Activated T-cell treated with anti-CD3 and anti-CD28 coated beads, Interleukin-2, amount 50 U/mL, for 24 hours (primary cell): ENCODE measurements at places on chromosomes 11 and 22.

DNA sequence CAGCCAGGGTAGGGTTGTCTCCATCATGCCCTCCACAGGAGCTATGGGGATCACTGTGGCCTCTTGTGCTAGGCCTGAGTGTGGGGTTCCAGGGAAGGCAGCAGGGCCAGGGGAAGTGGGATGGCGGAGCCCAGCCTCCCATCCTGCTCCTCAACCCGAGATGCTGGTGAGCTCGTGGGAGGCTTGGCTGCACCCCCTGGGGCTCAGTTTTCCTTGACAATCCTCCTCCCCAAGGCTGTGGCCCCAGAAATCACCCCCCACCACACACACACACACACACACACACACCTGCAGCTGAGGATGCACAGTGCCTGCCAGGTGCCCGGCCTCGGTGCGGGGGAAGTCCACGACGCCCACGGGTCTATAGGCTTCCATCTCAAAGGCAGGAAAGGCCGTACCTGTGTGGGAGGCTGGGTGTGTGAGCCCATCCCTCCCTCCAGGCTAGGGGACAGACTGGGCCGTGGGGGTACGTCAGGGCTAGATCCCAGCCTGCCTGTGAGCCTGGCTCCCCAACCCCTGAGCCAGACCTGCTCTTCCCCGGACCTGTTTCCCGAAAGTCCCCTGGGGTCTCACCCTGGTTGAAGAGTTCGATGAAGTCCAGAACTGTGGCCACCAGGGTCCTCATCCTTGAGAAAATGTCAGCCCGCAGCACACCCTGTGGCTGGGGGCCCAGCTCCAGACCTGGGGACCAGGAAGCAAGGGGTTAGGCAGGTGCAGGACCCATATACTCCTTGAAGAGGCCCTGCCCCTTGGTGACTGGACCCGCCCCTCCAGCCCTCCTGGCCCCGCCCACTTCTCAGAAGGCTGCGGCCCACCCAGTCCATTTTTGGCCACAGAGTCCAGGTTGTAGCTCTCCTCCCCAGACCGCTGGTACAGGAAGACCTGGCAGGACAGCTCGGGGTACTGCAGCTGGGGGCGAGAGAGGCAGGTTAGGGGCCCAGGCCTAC is 5.2 kb upstream of the TBX10 start:
- no peak overlapping the region for H3K4me3 ChIP-seq
- no peaks in the 10 kb centered on the region for H3K36me3 ChIP-seq
- no peak overlapping the region for H3K27ac ChIP-seq
- DNase-seq = no peak
- peaks cover 4% of the 10 kb centered on the region for H3K27me3 ChIP-seq
- H3K4me1 ChIP-seq = peaks cover 41% of the 10 kb centered on the region

DNA sequence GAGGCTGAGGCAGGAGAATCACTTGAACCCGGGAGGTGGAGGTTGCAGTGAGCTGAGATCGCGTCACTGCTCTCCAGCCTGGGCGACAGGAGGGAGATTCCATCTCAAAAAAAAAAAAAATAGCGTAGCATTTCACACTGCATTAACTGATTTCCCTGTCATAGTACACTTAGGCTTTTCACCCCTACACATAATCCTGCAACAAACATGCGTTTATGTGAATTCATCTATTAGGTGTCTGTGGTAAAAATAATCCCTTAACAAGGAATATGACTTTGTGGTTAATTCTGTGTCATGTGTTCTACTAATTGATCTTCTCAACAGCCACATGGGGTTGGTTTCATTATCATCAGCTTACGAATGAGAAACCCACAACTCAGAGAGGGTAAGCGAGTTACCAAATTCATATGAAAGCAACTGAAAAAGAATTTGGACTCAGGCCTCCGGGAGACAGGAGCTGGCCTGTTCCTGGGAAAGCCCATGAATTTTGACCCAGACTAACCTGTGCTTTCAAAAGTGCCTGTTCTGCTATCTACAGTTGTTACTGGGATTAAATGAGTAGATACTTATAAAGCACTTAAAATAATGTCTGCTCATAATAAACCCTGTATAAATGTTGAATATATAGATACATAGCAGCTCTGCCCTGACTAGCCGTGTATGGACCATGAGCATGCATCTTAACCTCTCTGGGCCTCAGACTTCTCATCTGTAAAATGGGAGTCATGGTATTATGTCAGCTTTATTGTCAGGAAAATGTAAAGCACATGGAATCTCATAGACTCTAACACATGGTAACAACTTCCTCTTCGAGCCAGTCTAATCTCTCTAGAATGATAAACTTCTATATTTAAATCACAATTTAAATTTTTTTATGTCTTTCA is 36.6 kb downstream of the KCNJ1 start:
- peak overlapping the region; percentile 91 for H3K27ac ChIP-seq
- peaks cover 21% of the 10 kb centered on the region for H3K4me1 ChIP-seq
- H3K27me3 ChIP-seq = no peaks in the 10 kb centered on the region
- DNase-seq = peak; percentile 45
- peak overlapping the region; percentile 55 for H3K4me3 ChIP-seq

DNA sequence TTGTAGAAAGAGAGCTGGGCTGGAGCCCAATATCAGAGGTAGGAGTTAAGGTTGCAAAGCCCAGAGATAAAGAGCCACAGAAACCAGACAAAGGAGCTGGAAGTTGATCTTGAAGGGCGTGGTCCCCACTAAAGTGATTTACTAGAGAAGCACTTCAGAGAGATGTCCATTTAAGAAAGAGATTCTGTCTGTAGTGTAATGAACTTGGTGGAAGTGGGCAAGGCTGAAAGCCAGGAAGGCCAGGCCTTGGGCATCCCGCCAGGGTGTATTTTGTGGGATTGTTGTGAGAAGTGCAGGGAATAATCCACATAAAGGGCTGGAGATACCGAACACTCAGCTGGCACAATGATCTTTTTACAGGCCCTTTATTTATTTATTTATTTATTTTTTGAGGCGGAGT is 1398.8 kb downstream of the TBC1D22A start:
- no peaks in the 10 kb centered on the region for H3K4me1 ChIP-seq
- no peak overlapping the region for H3K27ac ChIP-seq
- no peak overlapping the region for H3K4me3 ChIP-seq
- no peaks in the 10 kb centered on the region for H3K36me3 ChIP-seq

DNA sequence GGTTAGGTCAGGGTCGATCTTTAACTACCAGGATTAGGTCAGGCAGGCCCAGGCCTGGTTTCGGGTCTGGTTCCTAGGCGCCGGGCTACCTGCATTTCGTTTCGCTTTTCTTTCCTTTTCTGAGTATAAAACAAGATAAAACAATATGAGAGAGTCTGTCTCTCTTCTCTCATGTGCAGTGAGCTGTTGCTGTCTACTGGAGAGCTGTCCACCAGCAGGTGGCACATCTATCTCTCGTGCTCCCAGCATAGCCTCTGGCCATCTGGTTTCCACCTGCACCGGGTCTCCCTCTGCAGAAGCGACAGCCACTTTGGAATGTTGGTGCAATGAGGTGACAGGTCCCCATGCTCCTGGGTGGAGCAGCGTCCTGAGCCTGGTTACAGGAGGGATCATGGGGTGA is 27.6 kb downstream of the RIBC2 start:
- peak; percentile 42 for DNase-seq
- H3K4me3 ChIP-seq = peak overlapping the region; percentile 21
- no peaks in the 10 kb centered on the region for H3K36me3 ChIP-seq
- H3K27me3 ChIP-seq = peaks cover 8% of the 10 kb centered on the region
- peaks cover 13% of the 10 kb centered on the region for H3K4me1 ChIP-seq
- H3K27ac ChIP-seq = no peak overlapping the region

DNA sequence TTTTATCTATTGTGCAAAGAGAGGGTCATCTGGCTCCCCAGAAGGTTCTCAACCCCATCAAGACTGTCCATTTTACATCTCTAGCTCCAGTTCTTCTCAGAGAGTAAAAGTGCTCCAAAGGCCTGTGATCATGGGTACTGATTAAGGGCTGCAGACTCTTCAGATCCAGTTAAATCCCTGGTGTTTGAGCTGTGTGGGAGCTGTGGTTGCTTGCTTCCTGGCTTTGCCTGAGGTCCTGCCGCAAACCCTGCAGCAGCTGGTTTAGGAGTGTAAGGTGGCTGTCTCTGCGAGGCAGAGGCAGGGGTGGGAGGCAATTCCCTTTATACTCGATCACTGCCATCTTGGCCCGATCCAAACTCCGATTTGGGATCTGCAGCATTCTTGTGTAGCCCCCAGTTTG is 1.2 kb downstream of the MRPL17 start:
- no peaks in the 10 kb centered on the region for H3K27me3 ChIP-seq
- H3K4me3 ChIP-seq = peak overlapping the region; percentile 99
- H3K36me3 ChIP-seq = peaks cover 47% of the 10 kb centered on the region
- no peak for DNase-seq

GRCh38 chr11:36492724-36493304 is 17.3 kb downstream of the TRAF6 start:
- DNase-seq = no peak
- H3K27ac ChIP-seq = no peak overlapping the region
- no peak overlapping the region for H3K4me3 ChIP-seq
- peaks cover 21% of the 10 kb centered on the region for H3K4me1 ChIP-seq

GRCh38 chr11:69576069-69576782 is 64.7 kb upstream of the CCND1 start:
- no peaks in the 10 kb centered on the region for H3K36me3 ChIP-seq
- no peak for DNase-seq
- H3K4me3 ChIP-seq = no peak overlapping the region
- no peak overlapping the region for H3K27ac ChIP-seq

DNA sequence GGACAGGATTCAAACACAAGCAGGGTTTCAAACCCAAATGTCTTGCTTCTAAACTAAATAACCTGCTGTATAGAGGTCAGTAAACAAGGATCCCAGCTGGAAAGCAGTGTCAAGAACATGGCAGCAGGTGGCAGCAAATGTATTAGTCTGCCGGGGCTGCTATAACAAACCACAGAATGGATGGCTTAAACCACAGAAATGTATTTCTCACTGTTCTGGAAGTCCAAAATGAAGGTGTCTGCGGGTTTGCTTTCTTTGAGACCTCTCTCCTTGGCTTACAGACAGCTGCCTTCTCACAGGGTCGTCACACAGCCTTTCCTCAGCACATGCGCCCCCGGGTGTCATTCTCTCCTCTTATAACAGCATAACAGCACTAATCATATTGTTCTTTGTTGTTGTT is 65.1 kb upstream of the LRRC55 start:
- H3K27ac ChIP-seq = no peak overlapping the region
- H3K27me3 ChIP-seq = peaks cover 3% of the 10 kb centered on the region
- H3K36me3 ChIP-seq = no peaks in the 10 kb centered on the region
- no peak overlapping the region for H3K4me3 ChIP-seq
- DNase-seq = no peak

DNA sequence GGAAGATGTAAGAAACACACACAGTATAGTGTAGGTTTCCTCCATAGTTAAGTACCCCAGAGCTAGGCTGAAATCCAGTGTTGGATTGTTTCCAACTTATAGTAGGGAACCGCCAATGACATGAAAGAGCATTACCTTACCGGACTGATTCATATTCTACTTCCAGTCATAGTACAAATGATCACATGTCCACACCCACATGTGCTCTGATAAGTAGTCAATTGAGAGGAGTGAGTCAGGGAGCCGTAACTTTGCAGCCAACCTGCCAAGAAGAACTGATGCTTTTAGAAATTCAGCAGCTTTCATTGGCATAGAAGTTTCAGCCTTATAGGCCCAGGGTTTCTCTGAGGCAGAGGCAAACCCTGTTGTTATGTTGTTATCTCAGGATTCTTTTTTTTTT is 240.6 kb downstream of the ETS1 start:
- peaks cover 93% of the 10 kb centered on the region for H3K4me1 ChIP-seq
- H3K27ac ChIP-seq = peak overlapping the region; percentile 87
- DNase-seq = no peak
- peaks cover 2% of the 10 kb centered on the region for H3K36me3 ChIP-seq
- no peaks in the 10 kb centered on the region for H3K27me3 ChIP-seq

DNA sequence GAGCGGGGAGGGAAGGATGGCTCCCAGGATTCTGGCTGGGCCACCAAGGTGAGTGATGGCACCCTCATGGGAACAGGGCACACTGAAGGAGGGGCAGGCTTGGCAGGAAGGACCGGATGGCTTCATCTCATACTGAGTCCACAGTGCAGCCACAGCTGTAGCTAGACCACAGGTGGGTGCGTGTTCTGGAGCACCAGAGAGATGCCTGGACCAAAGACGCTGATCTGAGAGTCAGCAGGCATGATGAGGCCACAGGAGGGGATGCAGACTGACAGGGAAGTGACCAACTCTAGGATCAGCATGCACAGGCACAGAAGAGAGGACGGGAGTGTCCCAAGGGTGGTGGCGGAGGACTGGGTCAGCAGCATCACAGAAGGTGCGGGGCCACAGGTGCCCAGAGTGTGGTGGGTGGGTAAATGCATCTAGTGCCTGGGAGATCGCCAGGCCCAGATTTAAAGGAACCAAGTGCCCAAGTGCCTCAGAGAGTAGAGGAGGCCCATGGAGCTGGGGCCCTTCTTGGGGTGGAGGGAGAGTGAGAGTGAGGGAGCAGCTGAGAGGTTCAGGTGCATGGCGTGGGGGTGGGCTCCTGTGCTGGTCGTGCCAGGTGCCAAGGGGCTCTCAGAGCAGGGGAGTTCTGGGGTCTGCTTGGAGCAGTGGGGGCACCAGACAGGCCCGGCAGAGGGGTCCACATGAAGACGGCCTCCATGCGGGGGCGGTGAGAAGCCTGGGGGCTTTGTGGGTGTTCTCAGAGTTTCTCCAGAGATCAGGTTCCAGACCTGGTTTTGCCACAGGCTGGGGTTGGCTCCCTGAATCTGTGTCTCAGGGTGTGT is 113.7 kb downstream of the CEP164 start:
- H3K27me3 ChIP-seq = peaks cover 25% of the 10 kb centered on the region
- no peaks in the 10 kb centered on the region for H3K4me1 ChIP-seq
- DNase-seq = no peak
- H3K36me3 ChIP-seq = no peaks in the 10 kb centered on the region
- H3K4me3 ChIP-seq = no peak overlapping the region

DNA sequence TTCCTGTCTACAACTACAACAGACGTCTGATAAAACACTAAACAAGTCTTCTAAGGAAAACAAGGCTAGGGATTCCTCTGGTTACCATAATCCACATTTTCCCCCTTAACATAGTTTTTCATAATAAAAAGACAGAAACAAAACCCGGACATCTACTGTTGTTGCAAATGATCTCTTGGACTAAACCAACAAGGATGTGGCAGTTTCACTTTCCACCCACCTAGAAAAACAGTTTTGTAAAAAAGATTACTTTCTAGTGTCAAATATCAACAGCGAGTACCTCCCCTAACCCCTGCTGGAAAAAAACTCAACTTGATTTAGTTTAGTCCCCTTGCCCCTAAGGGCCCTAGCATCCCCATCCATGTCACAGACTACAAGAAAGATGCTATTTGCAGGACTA is 5.4 kb downstream of the GNG3 start:
- H3K4me3 ChIP-seq = peak overlapping the region; percentile 9
- peak overlapping the region; percentile 78 for H3K27ac ChIP-seq
- DNase-seq = no peak
- H3K36me3 ChIP-seq = peaks cover 95% of the 10 kb centered on the region

- no peak within 1 kb of the TSS for H3K27ac ChIP-seq
- H3K4me1 ChIP-seq = peaks cover 13% of the 10 kb centered on the region
- H3K27me3 ChIP-seq = peaks cover 69% of the 10 kb centered on the region
- H3K36me3 ChIP-seq = no peaks in the 10 kb centered on the region
These were observed at the start of gene FAM181B for GRCh38 chr11:82733444-82734119. TSS of gene FAM181B (minus strand) at chr11:82733864. CDS start at chr11:82733729, 135 bp downstream.
